Stimulated activated CD8-positive, alpha-beta memory T cell treated with anti-CD3 and anti-CD28 coated beads, Interleukin-7, amount 100 ng/mL, for 1 hour (primary cell): ENCODE measurements at places on chromosomes 11 and 22.

DNA sequence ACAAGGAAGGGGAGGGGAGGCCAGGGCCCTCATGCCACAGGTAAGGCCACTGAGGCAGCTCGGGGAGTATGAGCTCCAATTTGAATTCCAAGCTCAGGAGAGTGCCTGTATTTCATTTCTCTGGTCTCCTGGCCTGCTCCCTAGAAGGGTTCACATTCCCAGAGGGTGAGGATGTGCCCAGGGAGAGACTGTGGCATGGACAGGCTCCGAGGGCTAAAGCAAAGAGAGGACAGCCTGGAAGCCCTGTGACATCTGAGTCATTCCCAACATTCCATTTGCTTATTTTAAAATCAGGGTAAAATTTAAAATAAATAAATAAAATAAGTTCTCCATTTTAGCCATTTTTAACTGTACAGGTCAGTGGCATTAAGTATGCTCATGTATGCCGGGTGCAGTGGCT is 18.6 kb upstream of the FOLR1 start:
- no peak for DNase-seq

GRCh38 chr11:116990061-116990473 is 108.2 kb downstream of the SIK3 start:
- DNase-seq = no peak

DNA sequence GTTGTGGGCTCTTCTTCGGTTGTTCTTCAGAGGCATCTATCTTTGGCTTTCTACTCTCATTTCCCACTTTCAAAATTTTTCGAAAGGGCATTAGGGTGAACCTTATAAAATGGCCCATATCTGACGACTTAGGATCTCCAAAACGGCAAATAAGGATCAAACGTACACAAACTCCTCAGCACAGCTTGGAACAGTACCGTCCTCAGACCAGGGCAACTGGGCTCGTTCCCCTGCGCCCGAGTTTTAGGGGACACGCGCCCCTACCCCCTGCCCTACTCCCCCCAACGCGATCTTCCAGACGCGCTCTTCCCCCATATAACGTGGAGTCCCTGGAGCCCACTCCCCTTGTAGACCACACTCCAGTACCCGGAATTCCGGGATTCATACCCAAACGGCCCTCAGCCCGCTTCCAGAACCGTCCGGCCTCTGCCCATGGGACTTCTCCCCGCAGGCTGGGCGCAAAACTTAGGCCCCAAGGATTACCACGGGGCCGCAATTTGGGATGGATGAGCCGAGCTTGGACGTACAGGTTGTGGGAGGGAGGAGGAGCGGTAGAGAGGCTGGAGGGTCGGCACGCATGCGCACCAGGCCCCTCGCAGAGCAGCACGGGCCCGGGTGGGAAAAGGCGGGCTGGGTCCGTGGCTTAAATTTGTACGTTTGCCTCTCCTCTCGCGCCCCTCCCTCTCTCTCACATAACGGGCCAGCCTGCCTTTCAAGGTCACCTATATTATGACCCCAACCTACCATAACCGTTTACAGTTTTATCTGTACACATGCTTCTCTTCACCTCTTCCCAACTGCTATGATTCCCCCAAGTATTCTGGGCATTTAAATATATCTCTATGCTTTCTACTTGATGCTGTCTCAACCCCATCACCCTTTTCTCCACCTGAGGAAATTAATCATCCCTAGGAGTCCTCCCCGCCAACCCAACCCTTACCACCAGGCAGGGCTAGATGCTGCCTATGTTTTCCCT is 3.4 kb downstream of the CCDC89 start:
- DNase-seq = peak; percentile 31

- no peak for DNase-seq
These were observed 3.2 kb downstream of the P2RY6 start for GRCh38 chr11:73275381-73275750.
